KBM-7 (cell line): ENCODE measurements at places on chromosomes 12 and 14.

GRCh38 chr12:54370171-54370730, 6.0 kb upstream of the GPR84 start:
- no peak for DNase-seq

DNA sequence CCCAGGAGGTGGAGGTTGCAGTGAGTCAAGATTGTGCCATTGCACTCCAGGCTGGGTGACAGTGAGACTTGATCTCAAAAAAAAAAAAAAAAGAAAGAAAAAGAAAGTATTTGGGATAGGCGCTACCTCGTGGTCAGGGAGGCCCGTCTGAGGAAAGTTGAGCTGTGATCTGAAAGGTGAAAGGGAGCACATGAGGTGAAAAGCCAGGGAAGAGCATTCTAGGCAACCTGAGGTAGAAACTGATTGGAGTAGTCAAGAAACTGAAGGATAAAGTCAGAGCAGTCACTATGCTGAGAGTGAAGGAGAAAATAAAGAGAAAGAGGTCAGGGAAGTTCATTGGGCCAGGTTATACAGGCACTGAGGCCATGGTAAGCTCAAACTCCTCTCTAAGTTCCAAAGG, 7.7 kb downstream of the ANAPC5 start:
- DNase-seq, result no peak

- no peak for DNase-seq
These were observed 195.0 kb downstream of the TTC7B start for GRCh38 chr14:90621201-90621600.

- DNase-seq, result no peak
These were observed 50.3 kb downstream of the SNAPC1 start for GRCh38 chr14:61812347-61813095.

DNA sequence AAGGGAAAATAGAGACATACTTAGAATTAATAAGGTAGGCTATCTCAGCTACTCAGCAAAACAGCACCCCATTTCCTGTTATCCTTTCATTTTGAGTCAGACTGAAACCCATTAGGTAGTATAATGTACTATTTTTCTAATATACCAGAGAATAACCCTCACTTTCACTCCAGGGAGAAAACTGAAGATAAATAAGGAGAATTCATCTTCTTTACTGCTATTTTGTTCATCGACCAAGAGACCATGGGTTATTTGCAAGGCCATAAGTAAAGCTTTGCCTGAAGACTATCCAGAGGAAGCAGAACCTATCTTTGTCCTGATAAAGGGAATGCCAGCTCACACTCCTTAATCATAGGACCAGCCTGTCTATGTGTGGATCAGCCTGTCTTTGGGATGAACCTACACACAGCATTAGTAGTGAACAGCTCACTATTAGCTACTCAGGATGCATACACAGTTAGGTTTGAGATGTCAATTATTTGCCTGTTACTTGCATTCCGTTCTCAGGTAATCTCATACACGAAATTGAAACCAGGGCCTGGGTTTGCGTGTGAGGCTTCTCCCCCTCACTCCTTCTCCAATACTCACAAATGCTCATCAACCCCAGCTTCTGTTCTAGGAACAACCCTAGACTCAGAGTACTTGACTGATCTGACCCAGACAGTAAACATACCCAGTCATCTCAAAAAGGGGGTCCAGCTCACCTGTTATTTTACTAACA, 124.4 kb downstream of the DAD1 start:
- no peak for DNase-seq

GRCh38 chr14:33634631-33635030, 316.2 kb downstream of the EGLN3 start:
- no peak for DNase-seq

GRCh38 chr14:51616724-51617409, 34.8 kb upstream of the FRMD6 start:
- no peak for DNase-seq

DNA sequence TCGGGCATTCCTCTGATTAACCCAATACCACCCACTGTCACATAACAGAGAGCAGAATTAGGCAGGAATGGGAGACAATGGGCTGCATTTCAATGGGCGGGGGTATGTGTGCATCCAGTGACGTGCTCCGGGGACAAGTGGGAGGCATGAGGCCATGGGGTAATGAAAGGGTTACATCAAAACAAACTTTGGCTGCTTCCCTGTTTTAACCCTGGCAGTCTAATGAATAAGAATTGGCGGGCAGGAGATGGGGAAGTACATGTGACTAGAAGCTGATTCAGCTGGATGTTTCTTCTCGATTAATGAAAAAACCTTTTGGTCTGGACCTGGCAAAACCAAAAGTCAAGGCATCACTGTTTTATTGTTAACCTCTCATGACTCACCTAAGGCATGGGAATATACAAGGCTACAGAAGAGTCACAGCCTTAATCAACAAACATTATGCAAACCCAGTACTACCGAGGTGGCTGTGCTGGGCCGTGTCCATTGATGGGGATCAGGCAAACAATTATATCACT, 44.2 kb downstream of the SOCS2 start:
- peak; percentile 49 for DNase-seq

- no peak for DNase-seq
These were observed 18.3 kb downstream of the BMP4 start for GRCh38 chr14:53938136-53938837.

GRCh38 chr14:72646861-72647528, 246.9 kb downstream of the DPF3 start:
- DNase-seq, result no peak

DNA sequence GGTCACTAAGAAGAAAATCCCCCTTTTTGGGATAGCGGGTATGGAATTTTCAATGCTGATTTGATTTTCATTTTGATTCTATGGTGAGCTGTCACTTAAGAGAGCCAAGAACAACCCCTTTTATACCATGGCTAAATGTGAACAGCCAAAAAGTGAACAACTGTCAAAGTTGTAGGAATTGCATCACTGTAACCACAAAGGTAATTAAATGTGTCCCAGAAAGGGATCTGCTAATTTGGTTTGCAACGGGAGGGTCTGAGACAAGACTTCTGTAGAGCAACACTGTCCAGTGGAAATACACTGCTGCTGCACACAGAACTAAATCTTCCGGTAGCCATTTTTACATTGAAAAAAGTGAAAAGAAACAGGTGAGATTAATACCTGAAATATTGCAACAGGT, 14.6 kb downstream of the CHST11 start:
- peak; percentile 74 for DNase-seq

- DNase-seq, result peak; percentile 53
These were observed at the start of gene ZDHHC22 for GRCh38 chr14:77141214-77142004. Gene ZDHHC22 (minus strand): TSS chr14:77141791. CDS start chr14:77139738, 2,053 bp downstream.

GRCh38 chr14:35284506-35284905, 7.7 kb upstream of the PSMA6 start:
- DNase-seq, result peak; percentile 20
